ENCODE measurements at places on chromosomes 6 and 20. TPM values are rescaled to one million over a fixed set of nuclear protein-coding genes. Genes with fewer than 3 reads are reported as not detected.

Gene NFS1
- 10.3 TPM for total RNA-seq

Gene SNRPB
- 1,065 TPM for total RNA-seq

Gene SRMS
- not detected for total RNA-seq

Gene FUT9
- total RNA-seq: 0.58 TPM
